Cortex of kidney (tissue), 1 donor: ENCODE measurements at places on chromosomes 6 and 20.

DNA sequence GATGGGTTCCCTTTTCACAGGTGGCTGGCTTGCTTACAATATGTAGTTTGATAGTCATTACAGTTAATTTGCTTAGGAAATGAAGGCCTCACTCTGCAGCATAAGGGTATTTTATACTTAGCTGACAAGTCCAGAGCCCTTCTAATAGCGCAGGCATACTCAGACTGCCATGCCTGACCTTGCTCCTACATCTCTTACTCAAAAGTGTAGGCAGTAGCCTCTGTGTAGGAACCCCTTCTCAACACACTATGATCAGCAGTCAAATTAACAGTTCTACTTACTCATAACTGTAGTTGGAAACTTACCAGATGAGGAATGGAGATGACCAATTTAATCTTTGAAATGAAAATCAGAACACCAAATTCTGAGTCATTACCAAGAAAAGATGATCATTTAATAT lies 373.5 kb downstream of the TBC1D32 start:
- DNase-seq: no peak

- DNase-seq: no peak
These were observed 3.2 kb downstream of the MARCKS start for GRCh38 chr6:113860181-113860955.

GRCh38 chr6:37820718-37821079 lies 1.2 kb downstream of the ZFAND3 start:
- no peak for DNase-seq

- DNase-seq: no peak
These were observed 1532.7 kb downstream of the HACE1 start for GRCh38 chr6:103326760-103327757.

- DNase-seq: no peak
These were observed 192.2 kb downstream of the RFPL4B start for GRCh38 chr6:112539355-112539754.

GRCh38 chr6:31775633-31776484 lies 1.3 kb downstream of the VWA7 start:
- no peak for DNase-seq

- no peak for DNase-seq
These were observed 102.4 kb downstream of the CDH26 start for GRCh38 chr20:60060593-60060992.

DNA sequence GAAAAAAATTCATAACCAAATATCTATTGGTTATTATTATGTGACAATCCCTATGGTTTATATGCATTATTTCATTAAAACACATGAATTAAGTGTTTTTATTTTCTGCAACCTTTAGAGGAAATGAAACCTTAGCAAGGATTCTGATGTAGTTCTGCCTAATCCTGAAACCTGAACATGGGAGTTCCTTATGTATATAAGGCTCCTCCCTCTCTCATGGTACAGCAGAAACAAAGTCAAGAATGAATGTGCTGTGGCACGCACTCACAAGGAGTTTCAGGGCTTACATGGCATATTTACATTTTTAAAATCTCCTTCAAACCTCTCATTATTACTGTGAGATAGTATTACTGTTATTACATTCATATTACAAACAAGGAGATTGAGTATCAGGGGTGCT lies 426.4 kb upstream of the CITED2 start:
- DNase-seq: no peak

DNA sequence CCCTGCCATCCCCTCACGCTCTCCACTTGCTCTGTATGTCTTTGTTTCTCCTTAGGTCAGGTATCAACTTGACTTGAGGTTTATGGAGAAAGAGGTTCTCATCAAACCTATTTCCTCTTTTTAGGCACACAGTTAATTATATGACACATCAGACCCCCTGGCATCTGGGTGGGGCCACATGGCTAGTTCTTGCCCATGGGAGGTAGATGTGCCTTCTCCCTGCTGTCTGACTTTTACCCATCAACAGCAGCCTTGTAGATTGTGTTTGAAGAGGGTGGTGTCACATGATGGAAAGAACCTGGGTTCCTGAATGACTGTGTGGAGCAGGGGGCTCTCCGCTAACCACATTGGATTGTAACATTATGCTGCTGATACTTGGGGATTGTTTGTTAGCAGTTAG lies 7.2 kb upstream of the UQCC2 start:
- no peak for DNase-seq
